ENCODE measurements at places on chromosomes 6 and 20.

GRCh38 chr20:46928580-46929132 is 34.0 kb downstream of the EYA2 start:
- no peak for DNase-seq

DNA sequence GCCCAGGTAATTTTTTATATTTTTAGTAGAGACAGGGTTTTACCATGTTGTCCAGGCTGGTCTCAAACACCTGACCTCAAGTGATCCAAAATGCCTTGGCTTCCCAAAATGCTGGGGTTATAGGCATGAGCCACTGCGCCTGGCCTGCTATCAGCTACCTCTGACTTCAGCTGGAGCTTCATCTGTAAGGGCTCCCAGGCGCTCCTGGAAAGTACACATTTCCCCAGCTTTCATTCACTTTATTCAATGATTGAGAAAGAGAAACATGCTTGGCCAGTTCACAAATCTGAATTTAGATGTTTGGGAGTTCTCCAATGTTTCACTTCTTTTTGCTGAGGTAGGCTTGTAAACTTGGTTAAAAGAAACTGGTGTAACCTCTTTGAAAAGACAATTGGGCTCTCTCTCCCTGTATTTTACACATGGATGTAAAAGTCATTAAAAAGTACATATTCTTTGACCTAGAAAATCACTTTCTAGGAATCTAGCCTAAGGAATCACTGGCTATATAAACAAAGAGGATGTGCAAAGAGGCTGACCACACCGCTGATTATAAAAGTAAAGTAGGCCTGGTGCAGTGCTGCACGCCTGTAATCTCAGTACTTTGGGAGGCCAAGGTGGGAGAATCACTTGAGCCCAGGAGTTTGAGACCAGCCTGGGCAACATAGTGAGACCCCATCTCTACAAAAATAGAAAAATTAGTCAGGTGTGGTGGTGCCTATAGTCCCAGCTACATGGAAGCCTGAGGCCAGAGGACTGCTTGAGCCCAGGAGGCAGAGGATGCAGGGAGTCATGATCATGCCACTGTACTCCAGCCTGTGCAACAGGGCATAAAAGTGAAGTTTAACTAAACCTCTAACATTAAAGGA is 128.9 kb downstream of the BACH2 start:
- DNase-seq = no peak

- DNase-seq = no peak
These were observed 16.8 kb downstream of the SOX4 start for GRCh38 chr6:21610341-21610740.

GRCh38 chr6:83905648-83906047 is 46.2 kb downstream of the CYB5R4 start:
- no peak for DNase-seq

- DNase-seq = no peak
These were observed 84.5 kb upstream of the MCHR2 start for GRCh38 chr6:100078509-100078908.

DNA sequence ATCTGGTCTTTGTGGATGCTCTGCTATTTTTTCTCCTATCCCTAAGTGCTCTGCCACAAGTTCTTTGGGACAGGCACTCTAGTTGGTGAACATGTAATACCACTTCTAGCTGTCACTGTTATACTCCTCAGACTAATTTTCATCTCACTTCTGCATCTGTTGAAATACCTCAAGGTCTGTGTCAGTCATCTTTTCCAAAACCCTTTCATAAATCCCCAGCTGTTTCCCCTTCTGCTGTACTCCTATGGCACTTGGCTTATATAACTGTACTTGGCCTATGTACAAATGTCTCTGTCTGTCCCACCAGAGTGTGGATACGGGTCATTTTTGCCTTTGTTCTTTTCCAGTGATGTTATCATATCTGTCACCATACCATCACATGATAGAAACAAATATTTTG is 124.2 kb downstream of the FHL5 start:
- DNase-seq = no peak

DNA sequence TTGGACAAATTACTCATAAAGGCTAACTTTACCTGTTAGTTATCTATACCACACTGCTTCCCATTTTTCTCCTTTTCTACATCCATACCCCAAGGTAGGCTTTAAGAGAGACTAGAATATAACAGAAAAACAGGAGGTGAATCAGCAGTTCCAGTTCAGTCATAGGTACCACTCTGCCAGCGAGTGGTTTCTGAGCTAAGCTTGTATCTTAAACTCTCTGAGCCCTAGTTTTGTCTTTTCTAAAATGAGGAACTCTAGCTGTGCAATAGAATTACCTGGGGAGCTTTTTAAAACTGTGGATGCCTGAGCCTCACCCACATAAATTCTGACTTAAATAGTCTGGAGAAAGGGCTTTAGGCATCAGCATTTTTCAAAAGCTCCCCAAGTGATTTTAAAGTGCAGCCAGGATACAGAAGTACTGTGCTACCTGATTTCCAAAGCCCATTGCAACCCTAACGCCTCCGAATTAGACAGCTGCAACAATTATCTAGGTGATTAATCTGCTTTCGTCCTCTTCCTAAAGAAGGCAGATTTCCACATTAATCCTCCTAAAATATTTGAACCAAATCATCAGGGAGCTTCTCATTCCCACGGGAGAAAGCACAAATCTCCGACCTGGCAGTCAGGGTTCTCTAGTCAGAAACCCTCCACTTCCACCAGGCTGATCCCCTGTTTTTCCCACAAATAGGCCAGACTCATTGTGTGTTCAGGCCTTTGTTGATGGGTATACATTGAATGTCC is 37.4 kb upstream of the RPL7L1 start:
- no peak for DNase-seq

GRCh38 chr6:121533321-121533841 is 97.9 kb downstream of the GJA1 start:
- no peak for DNase-seq

- DNase-seq = no peak
These were observed 4.0 kb downstream of the MKKS start for GRCh38 chr20:10430000-10430466.

DNA sequence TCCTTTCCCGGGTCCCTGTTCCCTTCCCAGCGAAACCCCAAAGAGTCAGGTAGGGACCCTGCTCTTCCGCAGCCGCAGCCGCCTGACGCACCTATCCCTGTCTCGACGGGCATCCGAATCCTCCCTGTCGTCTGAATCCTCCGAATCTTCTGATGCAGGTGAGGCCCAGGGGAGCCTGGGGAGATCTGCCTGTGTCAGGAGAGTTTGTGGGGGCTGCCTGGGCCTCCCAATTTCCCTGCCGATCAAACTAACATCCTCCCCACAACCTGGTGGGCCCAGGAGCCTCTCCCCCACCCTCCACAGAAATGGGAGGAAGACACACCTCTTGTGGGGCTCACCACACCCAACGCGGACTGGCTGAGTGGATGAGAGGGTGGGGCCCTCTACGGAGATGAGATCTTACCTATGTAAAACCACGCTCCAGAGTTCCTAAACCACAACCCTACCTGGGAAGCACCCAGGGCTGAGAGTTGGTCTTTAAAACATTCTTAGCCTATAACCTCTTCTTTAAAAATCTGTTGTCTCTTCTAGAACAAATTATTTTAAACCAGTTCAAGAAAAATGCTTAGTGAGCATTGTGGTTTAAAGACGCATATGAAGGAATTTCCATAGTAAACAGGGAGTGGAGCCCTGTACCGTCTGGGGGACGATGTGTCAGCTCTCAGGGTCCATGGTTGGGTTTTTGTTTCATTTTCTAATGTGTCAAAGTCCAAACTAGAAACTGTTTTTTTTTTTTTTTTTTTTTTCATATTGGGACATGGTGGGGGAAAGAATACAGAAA is 1.7 kb downstream of the CDC25B start:
- no peak for DNase-seq

DNA sequence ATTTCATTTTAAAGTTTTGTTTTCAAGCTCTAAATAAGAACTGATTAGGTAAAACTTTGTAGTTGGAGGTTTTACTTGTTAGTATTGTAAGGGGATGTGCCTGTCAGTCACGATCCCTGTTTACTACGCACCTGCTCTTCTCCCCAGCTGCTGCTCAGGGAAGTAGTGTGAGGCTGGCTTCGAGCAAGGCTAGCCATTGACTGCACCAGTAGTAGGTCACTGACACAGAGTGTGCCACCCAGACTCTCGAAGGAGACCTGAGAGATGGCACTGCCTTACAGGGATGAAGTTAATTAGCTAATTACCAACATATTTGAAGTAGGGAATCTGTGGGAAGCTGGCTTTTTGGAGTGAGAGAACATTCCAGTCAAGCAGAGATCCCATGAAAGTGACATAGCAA is 89.2 kb downstream of the DNAH8 start:
- DNase-seq = no peak

- DNase-seq = no peak
These were observed 834 bp upstream of the CTSZ start for GRCh38 chr20:59007665-59008511.

GRCh38 chr20:11188843-11189603 is 515.2 kb upstream of the JAG1 start:
- DNase-seq = no peak

DNA sequence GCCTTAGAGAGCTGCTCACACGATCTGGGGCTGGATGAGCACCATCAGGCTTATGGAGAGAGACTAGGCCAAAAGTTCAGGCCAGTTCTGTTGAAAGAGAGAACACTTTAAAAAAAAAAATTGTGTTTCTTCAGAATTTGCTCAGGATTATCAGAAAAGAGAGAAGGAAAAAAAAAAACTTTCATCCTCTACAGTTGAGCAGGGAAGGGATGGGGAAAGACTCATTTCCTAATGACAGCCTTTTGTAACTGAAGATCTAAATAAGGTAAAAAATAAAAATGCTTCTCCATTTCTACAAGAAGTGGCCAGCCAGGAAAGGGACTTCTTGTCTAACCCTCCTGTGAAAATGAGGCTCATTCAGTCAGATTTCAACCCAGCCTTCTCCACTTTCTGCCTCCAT is 134.8 kb downstream of the LY86 start:
- no peak for DNase-seq

DNA sequence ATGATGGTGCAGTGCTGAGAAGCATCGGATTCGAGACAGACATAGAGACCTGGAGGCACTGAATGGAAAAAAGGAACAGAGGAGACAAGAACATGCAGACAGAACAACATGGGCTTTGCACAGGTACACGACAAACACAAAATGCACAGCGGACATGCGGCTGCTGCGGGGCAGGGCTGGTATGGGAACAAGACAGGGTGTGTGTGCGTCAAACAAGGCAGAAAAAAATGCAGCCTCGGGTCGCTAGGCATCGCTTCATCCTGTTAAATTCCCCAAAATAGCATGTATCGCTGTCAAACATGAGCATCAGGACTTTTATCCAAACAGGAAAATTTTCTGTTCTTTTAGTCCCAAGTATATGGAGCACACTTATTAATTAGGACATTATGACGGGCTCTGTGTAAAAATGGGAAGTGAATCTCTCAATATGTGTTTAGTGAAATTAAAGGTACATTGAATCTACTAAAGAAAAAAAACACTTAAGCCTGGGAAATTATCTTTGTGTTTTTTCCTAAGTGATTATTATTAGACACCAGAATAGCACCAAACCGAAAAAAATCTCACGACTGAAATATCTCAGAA is 36.1 kb upstream of the TBXT start:
- DNase-seq = no peak

DNA sequence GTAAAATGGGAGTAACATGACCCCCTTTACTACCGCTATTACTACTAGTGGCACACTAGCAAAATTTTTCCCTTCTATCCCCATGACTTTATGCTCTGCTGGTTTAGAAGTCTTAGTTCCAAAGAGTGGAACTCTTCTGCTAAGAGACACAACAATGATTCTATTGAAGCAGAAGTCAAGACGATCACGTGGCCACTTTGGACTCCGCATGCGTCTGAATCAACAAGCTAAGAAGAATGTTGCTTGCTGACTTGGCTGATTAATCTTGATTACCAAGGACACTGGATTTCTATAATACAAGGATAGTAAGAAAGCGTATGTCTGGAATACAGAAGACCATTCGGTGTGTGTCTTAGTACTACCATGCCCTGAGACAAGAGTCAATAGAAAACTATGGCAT is 244.7 kb upstream of the BTBD3 start:
- DNase-seq = no peak

- DNase-seq = no peak
These were observed 5.9 kb downstream of the GTF2H5 start for GRCh38 chr6:158174024-158174423.

DNA sequence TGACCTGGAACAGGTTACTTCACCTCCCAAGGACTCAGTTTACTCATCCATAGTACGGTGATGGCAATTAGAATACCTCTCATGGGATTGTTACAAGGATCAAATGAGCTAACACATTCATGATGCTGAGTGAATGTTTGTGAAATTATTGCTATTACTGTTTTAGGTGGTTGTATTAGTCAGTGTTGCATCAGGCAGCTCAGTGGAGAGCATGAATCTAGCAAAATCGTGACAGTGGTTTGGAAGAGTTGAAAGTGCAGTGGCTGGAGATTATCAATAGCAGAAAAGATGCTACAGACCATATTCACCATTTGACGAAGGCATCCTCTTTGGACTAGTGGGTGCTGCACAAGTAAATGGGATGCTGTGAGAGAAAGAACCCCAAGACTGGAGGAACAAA is 50.4 kb upstream of the CTNNBL1 start:
- no peak for DNase-seq

DNA sequence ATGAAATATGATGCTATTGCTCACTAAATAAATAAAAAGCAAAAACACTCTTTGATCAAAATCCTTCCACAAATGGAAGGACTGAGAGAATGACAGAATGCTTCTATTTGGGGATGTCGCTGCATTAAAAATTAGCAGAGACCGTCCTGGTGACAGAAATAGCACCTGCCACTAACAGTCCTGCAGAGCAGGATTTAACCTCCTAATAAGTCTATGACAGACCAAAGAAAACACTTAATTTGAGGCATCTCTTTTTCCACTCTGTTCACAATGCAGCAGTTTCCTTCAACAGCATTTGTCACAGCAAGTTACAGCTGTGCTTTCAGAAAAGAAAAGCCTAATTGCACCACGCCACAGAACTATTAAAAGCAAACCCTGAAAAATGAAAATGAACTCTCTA is 140.6 kb upstream of the BEND6 start:
- DNase-seq = no peak

- DNase-seq = no peak
These were observed 24.0 kb downstream of the TBX18 start for GRCh38 chr6:84740385-84740784.

- DNase-seq = peak; percentile 76
These were observed at the start of gene CEP85L for GRCh38 chr6:118651282-118652050. Gene CEP85L, minus strand, starts transcription at chr6:118651591. Its CDS starts 322 bp downstream, at chr6:118651269.

- DNase-seq = no peak
These were observed 67.9 kb upstream of the BHLHE23 start for GRCh38 chr20:63074631-63075030.

DNA sequence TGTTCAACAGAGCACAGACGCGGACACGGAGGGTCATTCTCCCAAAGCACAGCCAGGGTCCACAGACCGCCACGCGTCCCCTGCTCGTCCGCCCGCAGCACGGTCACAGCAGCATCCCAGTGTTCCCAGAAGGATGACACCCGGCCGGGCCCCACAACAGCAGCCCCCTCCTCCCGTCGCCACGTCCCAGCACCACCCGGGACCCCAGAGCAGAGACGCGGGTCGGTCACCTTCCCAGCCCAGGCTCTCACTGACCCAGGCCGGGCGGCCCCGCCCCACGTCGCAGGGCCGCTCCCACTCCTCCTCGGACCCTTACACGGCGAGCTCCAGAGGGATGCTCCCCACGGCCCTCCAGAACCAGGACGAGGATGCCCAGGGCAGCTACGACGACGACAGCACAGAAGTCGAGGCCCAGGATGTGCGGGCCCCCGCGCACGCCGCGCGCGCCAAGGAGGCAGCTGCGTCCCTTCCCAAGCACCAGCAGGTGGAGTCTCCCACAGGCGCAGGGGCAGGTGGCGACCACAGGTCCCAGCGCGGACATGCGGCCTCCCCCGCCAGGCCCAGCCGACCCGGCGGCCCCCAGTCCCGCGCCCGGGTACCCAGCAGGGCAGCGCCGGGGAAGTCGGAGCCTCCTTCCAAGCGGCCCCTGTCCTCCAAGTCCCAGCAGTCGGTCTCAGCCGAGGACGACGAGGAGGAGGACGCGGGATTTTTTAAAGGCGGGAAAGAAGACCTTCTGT is 64.3 kb downstream of the FNDC1 start:
- DNase-seq = no peak
